ENCODE measurements at places on chromosomes 4 and X.
A peak's percentile ranks its signal among the peaks of the same experiment; 100 is the strongest.

GRCh38 chrX:40169193-40170101, 71.7 kb upstream of the BCOR start:
- peak; percentile 74 for DNase-seq

DNA sequence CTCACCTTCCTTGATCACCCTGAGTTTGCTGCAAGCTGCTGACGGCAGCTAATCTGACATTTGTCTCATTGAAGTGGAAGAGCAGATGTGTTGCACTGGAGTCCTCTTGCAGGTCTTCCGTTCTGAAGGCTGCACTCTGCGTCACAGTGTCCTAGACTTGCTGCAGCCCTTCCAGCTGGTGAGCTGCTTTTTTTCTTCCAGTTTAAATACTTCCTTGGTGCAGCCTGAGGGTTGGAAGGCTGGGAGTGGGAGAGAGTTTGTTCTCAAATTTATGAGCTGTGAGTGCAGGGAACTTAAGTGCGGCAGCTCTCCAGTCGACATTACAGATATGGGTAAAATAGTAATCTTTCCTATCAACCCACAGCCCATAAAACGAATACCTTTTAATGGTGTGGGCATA, 303.6 kb upstream of the FAT1 start:
- no peak for DNase-seq

- no peak for DNase-seq
Observed at GRCh38 chrX:146264763-146265375, 447.2 kb downstream of the SLITRK2 start.

DNA sequence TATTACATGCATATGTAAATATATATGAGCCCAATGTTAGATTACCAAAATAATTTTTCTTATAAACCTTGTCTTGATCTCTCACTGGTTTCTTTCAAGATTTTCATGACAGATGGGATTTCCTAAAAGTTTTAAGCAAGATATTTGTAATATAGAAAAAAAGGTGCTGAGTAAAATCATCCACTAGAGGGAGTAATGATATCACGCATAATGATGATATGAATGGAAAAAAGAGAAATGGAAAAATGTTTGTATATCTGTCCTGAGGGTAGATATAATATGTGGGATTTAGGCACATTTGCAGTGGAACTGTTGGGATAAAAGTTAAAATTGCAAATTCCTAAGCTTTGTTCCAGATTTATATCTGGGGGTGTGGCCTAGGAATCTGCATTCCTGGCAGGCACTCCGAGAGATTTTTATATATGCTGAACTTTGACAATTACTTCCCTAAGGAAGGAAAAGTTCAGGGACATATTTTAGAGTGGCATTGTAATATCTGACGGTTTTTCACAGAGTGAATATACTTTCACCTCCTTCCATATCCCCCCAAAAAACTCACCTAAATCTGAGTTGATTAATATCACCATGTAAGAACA, 60.5 kb downstream of the TMA16 start:
- peak; percentile 45 for DNase-seq

DNA sequence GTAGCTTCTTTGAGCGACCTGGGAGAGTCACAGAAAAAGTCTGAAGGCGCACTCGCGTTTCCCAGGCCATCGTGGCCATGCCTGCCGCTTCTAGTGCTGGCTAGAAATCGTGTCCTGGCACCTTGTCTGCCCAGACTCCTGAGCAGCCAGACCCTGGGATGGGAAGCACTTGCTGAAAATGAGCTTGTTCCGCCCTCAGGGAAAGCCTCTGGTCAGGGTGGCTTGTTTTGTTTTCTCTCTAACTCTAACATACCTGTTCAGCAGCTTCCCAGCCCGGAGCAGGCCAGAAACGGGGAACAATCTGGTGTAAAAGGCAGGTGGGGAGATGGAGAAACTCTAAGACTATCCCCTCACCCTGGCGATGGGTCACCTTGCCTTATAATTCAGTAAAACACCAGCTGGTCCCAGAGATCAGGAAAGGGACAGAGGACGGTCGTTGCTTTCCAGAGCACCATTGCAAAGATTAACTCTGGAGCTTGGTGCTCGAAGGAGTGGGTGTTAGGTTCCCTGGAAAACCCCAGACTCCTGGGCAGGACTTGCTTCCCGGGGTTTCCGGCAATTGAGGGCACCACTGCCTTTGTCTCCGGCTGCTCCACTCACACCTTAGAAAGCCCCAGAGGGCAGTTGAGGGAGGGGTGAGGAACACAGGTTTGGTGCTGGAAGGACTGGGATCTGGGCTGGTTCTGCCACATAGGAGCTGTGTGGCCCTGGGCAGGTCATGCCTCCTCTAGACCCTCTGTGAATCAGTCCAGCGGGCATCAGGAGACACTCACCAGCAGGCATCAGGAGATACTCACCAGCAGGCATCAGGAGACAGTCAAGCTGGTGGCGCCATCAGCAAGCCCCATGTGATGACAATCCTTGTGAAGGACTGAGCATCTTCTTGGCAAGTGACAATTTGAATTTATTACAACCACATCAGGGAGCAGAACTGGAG, 4.5 kb upstream of the SH3TC1 start:
- no peak for DNase-seq

GRCh38 chr4:72970756-72971155, 98.8 kb downstream of the COX18 start:
- DNase-seq = no peak

DNA sequence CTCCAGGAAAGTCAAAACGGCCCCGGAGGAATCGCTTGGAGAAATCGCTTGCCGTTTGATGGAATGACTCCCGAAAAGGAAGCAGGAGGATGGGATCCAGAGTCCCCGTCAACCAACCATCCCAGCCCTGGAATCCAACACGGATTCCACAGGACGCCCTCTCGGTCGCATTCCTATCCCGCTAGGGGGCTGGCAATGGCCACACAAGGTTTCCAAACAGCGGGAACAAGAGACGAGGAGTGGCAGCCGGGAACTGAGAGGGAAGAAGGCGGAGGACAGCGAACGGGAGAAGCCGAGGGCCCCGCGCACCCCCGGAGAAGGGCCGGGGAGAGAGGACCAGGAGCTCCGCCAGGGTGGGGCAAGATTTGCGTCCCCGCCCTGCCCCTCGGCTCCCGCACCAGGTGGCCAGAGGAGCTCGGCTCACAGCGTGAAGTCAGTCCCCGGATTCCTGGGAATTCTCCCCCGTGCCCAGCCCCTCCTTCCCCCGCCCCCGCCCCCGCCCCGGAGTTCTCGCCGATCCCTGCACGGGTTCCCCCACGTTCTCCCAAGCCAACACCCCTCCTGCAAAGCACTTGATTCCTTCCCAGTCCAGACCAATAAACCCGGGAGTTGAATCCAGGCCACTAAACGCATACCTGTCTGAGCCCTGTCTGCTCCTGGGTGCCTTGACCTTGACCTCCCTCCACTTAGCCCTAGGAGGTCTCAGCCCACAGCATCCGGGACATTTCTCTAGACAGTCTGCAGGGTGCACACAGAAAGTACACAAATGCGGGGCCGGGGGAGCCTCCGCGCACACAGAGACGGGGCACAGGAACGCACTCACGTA, 1.4 kb downstream of the PDZD4 start:
- no peak for DNase-seq

- DNase-seq = no peak
Observed at GRCh38 chr4:134375775-134376174, 174.2 kb upstream of the PABPC4L start.

DNA sequence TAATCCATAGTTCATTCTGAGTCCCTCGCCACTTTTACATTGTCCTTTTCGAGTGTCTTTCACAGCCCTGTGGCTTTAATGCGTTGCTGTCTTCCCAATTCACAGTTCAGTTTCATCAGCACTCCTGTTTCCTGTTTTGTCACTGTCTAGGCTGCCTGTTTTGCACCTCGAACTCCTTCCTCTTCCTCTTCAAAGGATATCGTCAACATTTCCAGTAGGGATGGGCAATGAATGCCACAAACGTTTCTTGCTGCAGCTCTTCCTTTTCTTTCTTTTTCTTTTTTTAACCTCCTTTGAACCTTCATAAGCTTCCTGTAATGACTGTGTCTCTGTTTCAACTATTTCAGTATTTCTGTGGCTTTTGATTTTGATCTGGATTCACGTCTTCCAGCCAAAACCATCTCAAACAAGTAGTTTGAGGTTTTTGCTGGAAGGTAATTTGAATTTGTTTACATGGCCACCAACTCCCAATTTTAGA, 105.4 kb downstream of the ANXA3 start:
- no peak for DNase-seq

GRCh38 chr4:175325230-175325629, 407.1 kb downstream of the ADAM29 start:
- no peak for DNase-seq

DNA sequence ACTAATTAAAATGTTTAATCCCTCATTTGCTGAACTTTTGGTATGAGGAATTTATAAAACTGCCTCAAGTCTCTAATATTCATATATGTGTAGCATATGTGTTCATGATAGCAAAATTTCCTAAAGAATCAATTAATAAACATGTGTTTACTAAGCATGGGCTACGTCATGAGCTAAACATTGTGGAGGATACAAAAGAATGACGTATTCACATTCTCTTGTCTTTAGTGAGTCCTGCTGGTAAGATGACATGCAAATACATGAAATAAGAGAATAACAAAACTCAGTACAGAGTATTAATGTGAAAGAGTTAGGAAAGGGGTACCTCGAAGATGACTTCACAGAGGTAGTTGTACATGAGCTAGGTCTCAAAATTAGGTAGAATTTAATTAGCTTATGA, 121.9 kb upstream of the POF1B start:
- DNase-seq = no peak

- no peak for DNase-seq
Observed at GRCh38 chr4:185394568-185395237, 1.0 kb downstream of the LRP2BP start.

GRCh38 chrX:12339921-12340320, 201.6 kb downstream of the FRMPD4 start:
- no peak for DNase-seq

DNA sequence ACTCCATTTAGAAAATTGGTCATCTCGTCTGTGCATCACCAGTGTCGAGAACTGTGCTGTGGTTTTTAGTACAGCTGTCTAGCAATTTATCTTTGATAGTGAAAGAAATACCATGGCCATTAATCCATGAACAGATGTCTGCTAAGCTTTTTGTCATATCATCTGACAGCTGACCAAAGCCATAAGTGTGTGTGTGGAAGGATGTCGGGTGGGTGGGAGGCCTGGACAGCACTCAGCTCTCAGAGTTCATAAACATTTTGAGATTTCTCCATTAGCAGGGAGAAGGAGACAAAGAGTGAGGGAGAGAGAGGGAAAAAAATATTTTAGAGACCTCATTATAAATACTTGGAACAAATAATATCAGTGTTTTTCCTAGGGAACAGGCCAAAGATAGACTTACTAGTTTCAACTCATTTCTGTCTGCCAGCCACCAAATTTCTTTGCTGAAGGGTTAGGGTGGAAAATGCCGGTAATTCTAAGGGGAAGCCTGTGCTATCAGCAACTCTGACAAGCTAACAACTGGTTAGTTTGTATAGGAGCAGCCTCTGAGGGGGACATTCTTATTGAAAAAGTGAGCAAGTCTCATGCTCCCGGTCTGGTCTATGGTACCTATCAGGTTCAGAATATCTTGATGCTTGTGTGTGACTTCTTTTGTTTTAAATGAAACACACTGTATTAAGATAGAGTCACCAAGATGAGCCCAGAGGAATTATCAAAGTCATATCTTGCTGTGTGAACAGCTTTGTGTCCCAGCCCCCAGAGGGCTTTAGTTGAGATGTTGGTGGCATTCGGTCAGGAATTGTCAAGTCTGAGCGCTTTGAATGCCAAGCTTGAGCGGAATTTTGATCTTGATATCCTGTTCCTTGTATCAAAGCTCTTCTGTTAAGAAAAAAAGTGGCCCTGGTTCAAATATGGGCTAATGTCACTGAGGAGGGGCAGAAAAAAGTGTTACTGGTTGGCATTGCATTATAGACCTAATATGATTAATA, 41.9 kb upstream of the PDLIM3 start:
- no peak for DNase-seq

DNA sequence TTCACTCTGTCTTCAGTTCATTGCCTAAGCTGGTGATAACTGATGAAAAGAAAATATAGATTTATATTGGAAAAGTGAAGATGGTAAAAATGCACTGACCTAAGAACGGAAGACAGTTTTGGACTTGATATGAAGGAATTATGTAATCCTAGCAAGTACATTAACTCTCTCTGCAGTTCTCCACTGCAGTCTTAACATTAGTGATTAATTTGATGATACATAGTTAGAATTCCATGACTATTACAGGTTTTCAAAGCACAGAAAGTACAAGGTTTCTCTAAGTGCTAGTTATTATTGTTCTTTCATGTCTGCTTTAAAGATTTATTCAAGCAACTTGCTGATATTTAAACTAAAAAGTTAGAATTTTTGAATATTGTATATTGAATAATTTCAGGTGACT, 1591.7 kb upstream of the ADGRL3 start:
- DNase-seq = no peak

- no peak for DNase-seq
Observed at GRCh38 chr4:61320631-61321030, 120.5 kb downstream of the ADGRL3 start.

DNA sequence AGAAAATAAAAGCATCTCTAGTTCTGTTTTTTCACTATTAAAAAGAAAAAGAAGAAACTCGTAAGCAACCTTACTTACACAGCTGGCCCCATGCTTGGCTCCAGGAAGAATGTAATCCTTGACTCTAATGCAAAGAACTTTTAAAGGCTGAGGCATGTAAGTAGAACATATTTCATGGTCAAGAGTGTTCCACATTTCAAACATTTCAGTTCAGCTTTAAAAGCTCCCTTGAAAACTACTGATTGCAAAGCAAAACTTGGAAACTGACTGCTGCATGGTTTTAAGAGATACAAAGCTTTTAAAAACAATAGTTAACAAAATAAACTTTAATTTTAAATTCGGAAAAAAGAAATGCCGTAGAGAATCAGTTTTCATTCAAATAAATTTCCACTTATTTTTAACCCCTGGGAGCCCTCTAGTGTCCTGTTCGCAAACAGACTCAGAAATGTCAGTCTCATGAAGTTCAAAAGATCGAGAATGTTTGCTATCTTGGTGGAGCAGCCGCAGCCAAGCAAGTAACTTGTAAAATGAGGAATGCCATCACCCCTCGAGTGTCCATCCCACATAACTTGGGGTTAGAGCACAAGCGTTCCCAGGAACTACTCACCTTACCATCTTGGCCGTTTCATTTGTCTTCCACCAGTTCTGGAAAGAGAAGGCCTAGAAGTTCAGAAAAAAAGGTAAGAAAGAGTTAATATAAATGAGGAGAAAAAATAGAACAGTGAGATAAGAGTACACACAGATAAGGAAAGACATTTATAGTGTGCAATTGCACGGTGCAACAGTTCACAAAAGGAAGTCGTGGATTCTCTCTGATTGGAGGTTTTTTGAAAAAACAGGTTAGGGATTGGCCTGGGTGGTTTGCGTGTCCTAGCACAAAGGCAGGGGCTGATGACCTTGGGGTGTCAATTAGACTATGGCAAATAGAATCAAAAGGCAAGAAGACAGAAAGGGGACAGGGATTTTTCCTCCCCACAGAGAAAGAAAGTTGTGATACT, at the start of gene GASK1B:
TSS of gene GASK1B (minus strand) at position 765 of the 998 bp plus-strand sequence. CDS start 1,650 bp downstream, outside the sequence.
- DNase-seq = no peak

- DNase-seq = no peak
Observed at GRCh38 chr4:165454426-165454825, 75.6 kb downstream of the CPE start.

- no peak for DNase-seq
Observed at GRCh38 chrX:121864561-121864960, 817.2 kb downstream of the GLUD2 start.
